CD4-positive, CD25-positive, alpha-beta regulatory T cell (primary cell): ENCODE measurements at places on chromosomes 2 and 18.

GRCh38 chr18:3808985-3809780 lies 359.2 kb downstream of the TGIF1 start:
- no peak for DNase-seq

GRCh38 chr2:39805936-39806608 lies 27.0 kb upstream of the THUMPD2 start:
- no peak for DNase-seq

DNA sequence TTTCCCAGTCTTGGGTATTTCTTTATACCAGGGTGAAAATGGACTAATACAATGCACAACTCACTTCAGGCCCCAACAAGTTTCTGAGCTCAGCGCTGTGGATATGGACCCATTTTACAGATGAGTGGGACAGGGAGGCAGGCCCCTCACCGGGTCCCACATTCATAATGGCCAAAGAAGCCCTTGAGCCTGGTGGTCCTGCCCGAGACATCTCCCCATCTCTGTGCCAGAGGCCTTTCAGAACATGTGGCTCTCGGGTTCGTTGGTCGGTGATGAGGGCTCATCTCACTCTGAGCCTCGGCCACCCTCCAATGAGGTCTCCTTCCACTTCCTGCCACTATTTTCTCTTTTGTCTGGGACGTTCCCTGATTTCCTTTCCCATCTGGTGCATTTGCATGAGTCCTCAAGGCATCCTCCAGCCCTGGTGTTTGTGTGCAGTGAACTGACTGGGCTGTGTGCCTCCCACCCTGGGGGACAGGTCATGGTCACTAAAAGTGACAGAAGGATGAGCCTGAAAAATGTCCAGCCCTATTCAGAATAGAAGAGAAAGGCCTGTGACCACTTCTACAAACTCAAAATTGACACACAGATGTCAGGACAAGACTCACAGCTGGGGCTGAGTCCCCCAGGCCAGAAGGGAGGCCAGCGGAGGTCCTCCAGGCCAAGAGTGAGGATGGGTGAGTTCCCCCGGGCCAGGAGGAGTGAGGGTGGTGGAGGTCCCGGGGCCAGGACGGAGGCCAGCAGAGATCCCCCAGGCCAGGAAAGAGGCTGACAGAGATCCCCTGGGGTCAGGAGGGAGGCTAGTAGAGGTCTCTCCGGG lies 134.5 kb downstream of the PTGR3 start:
- no peak for DNase-seq

DNA sequence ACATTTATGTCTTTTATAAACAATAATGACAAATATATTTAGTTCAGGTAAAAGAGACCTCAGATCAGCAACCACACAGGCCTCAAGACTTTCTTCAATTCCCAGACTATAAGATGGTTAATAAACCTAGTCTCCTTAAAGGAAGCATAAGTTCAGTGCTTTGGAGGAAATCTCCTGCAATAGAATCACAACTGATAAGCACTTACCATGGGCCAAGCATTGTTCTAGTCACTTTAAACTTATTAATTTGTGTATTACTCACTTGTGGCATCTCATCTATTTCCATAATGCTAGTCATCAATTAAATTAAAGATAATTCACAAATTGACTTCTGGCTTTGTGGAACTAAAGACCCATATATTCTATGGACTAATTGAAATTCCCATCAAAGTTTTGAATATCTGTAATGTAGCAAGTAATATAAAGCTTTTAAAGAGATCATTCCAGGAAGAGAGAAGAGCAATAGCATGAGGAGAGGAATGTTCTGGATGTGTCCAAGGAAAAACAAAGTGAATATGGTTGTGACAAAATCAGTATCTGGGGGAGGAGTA lies 42.2 kb downstream of the COL3A1 start:
- DNase-seq = no peak

- DNase-seq = no peak
These were observed 31.9 kb downstream of the TWIST2 start for GRCh38 chr2:238879621-238880377.

- DNase-seq = no peak
These were observed 144.3 kb upstream of the PELI1 start for GRCh38 chr2:64288321-64289193.

DNA sequence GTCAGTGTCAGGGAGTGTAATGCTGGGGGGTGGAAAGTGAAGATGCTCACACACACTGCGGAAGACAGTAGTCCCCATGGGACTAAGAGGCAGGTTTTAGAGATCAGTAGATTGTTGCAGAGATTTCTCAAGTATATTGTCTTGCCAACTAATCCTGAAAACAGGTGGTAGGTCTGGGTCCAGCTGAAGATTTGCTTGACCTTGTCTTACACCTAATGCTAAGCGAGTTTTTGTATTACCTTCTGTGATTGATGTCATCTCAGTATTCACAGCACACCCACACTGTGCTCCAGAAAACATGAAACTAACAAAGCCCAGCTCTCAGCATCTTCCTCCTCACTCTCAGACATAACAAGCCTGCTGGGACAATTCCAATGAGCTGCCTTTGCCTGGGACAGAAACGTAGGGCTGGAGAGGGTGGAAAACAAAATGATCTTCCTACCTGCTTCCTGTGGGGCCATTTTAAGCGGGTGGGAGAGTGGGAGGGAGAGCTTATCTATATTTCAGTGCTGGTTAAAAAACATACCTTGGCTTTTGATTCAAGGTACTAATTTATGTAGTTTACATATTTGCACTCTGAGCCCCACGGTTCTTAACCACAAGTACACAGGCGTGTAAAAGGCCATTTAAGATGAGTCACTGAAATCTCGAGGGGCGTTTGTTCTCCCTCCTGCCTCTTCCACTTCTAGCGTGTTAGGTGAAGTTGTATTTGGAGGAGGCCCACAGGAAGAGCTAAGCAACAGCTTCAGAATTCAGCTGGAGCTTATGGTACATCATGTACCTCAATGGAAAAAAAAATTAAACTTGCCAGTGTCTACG lies 23.1 kb upstream of the RBMS1 start:
- DNase-seq = no peak
